H9 (cell line): ENCODE measurements at places on chromosomes 1 and 21. TPM values are rescaled to one million over a fixed set of nuclear protein-coding genes. Genes with fewer than 3 reads are reported as not detected.

The FCER1A gene
- total RNA-seq: not detected in 2 replicates

The PGLYRP3 gene
- total RNA-seq: not detected in 2 replicates

DNA sequence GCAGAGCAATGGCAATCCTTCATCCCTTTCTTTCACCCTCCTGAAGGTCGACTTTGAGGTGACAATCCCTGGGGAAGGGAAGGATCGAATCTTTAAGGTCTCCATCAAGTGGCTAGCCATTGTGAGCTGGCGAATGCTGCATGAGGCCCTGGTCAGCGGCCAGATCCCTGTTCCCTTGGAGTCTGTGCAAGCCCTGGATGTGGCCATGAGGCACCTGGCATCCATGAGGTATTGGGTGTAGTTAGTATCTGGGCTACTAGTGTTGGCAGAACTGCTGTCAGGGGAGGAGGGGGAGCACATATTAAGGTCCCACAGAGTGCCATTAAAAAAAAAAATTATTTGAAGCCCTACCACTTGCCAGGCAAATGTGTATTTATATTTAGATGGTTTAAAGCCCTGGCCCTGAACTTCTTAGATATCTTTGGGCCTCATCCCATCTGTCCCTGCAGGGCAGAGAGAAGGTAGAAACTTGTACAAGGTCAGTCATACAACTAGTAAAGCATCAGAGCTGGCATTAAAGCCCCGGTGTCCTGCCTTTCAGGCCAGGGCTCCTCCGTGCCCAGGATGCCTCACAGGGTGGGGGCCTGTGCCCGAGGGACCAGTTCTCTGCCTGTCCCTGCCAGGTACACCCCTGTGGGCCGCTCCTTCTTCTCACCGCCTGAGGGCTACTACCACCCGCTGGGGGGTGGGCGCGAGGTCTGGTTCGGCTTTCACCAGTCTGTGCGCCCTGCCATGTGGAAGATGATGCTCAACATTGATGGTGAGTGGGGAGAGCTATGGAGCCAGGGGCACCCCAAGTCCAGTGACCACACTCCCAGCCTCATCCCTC is 10.3 kb downstream of the AGO1 start:
- no peak overlapping the region for H3K4me3 ChIP-seq
- DNase-seq: no peak
- no peaks in the 10 kb centered on the region for H3K4me1 ChIP-seq
- no peaks in the 10 kb centered on the region for H3K27me3 ChIP-seq

- no peak for DNase-seq
- H3K4me3 ChIP-seq: no peak overlapping the region
- no peak overlapping the region for H3K27ac ChIP-seq
Observed at GRCh38 chr1:204564835-204565234, 48.6 kb downstream of the MDM4 start.

GRCh38 chr1:231855926-231856325 is 229.3 kb downstream of the DISC1 start:
- no peak overlapping the region for H3K27ac ChIP-seq
- H3K27me3 ChIP-seq: no peaks in the 10 kb centered on the region
- no peak overlapping the region for H3K4me3 ChIP-seq
- no peaks in the 10 kb centered on the region for H3K4me1 ChIP-seq
- DNase-seq: no peak

The TGFB2 gene
- total RNA-seq: 0.13 TPM in 1 of 2 replicates, not detected in the other

DNA sequence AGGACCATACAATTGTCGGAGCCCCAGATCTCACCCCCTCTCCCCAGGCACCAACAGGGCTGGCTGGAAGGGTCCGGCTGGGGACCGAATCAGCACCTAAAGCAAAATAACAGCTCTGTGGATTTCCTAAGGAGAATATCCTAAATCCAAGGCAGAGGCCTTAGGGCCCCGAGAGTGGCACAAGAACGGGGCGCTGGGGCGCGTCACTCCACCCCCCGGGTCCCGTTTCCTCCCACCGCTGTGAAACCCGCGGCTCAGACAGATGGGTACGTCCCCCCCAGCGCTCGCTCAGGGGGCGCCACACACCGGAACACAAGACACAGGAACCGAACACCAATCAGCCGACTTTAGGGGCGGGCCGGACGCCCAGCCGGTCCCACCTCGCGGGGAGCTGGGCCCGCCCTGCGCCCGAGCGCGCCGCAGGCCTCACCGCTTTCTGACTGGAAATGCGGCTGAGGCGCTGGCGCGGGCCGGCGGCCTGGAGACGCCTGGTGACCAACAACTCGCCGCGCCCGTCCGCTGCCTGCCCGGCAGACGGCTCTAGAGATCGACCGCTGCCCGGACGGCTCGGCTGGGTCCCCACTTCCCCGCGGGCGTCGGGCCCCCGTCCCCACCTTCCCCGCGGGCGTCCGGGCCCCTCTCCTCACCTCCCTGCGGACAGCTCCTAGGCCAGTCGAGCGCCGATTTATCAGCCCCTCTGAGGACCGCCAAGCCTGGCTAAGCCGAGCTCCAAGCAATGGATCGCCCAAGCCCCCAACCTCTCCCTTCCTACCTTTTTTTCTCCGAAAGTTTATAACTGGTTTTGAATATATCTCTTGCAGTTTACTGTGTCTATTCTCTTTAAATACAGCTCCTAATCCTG is at the start of gene HFM1:
TSS of gene HFM1 (minus strand) at position 687 of the 862 bp plus-strand sequence. CDS start 3,755 bp downstream, outside the sequence.
- H3K4me1 ChIP-seq: no peaks in the 10 kb centered on the region; the same call in 1 of the 2 replicates
- H3K4me3 ChIP-seq: peak within 1 kb of the TSS; percentile 90
- H3K27me3 ChIP-seq: no peaks in the 10 kb centered on the region
- H3K36me3 ChIP-seq: no peaks in the 10 kb centered on the region
- DNase-seq: peak; percentile 93

The MNDA gene
- not detected in 2 replicates for total RNA-seq

- H3K27me3 ChIP-seq: no peaks in the 10 kb centered on the region
- no peaks in the 10 kb centered on the region for H3K4me1 ChIP-seq
- H3K27ac ChIP-seq: no peak overlapping the region
- no peak overlapping the region for H3K4me3 ChIP-seq
- H3K36me3 ChIP-seq: no peaks in the 10 kb centered on the region
Observed at GRCh38 chr1:87821335-87821697, 492.6 kb downstream of the LMO4 start.

GRCh38 chr1:23865543-23865930 is 2.6 kb downstream of the FUCA1 start:
- H3K27ac ChIP-seq: no peak overlapping the region
- H3K27me3 ChIP-seq: peaks cover 3% of the 10 kb centered on the region; the same call in 1 of the 2 replicates
- no peaks in the 10 kb centered on the region for H3K36me3 ChIP-seq
- no peak for DNase-seq
- no peak overlapping the region for H3K4me3 ChIP-seq

DNA sequence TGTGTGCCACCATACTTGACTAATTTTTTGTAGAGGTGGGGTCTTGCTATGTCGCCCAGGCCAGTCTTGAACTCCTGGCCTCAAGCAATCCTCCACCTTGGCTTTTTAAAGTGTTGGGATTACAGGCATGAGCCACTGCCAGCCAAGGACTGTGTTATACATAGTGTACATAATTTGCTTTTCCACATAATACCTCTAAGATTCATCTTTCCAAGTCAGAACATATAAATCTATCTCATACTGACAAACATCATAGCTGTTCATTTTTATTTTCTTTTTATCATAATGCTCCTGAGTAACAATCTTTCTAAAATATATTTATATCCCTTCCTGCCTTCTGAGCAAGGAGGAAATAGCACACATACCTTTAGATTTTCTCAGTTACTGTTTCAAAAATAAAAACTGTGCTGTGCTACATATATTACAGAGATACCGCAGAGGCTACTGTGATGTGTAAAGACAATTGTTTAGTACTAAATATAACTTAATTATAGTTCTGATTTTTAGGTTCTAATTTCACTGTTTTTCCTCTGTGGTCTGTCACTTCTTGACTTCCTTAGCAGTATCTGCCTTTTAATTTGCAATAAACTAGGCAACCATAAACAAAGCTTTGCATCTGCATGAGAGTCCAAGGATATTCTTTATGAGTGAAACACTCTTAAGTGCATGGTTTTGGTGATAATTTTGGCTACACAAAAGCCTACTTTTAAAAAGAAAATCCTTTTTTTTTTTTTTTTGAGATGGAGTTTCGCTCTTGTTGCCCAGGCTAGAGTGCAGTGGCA is 59.3 kb downstream of the EYA3 start:
- H3K4me3 ChIP-seq: no peak overlapping the region
- H3K27ac ChIP-seq: no peak overlapping the region
- H3K36me3 ChIP-seq: no peaks in the 10 kb centered on the region
- H3K27me3 ChIP-seq: no peaks in the 10 kb centered on the region

- H3K36me3 ChIP-seq: no peaks in the 10 kb centered on the region
- DNase-seq: no peak
- no peak overlapping the region for H3K4me3 ChIP-seq
- H3K4me1 ChIP-seq: no peaks in the 10 kb centered on the region
- no peaks in the 10 kb centered on the region for H3K27me3 ChIP-seq
- no peak overlapping the region for H3K27ac ChIP-seq
Observed at GRCh38 chr21:15206514-15206913, 141.7 kb upstream of the NRIP1 start.

GRCh38 chr1:110107867-110108469 is 4.3 kb upstream of the UBL4B start:
- H3K27ac ChIP-seq: no peak overlapping the region
- H3K27me3 ChIP-seq: no peaks in the 10 kb centered on the region
- no peak for DNase-seq
- no peak overlapping the region for H3K4me3 ChIP-seq

GRCh38 chr1:206059355-206059915 is 6.5 kb downstream of the RHEX start:
- no peaks in the 10 kb centered on the region; the same call in 1 of the 2 replicates for H3K4me1 ChIP-seq
- no peak for DNase-seq
- no peaks in the 10 kb centered on the region for H3K27me3 ChIP-seq
- peaks cover 6% of the 10 kb centered on the region for H3K36me3 ChIP-seq
- H3K27ac ChIP-seq: no peak overlapping the region
- no peak overlapping the region for H3K4me3 ChIP-seq
